ENCODE measurements at places on chromosomes 11 and 22. TPM values are rescaled to one million over a fixed set of nuclear protein-coding genes. Genes with fewer than 3 reads are reported as not detected.

DNA sequence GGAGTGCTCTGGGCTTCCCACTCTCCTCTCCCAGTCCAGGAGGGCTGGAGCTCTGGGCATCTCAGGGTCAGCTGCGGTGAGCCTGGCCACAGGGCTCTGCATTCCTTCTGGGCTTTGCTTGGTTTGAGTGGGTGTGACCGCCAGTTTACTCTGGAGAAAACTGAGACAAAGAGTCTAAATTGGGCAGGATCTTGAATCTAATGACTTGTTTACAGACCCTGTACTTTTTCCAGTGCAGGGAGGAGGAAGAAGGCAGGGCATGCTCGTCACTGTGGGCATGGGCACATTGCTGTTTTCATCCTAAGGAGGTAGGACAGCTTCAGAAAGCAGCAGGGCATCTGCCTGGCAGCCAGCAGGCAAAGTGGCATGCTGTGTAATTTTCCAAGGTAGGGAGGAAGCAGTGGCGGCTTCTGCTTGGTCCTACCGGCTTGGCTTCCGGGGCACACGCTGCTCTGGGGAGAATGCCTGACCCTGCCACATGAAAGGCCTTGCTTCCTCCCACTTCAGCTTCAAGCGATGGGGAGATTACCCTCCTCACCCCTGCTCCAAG lies 22.9 kb downstream of the FLI1 start:
- no peak for DNase-seq

Gene TXN2
- 92.8 TPM for total RNA-seq

DNA sequence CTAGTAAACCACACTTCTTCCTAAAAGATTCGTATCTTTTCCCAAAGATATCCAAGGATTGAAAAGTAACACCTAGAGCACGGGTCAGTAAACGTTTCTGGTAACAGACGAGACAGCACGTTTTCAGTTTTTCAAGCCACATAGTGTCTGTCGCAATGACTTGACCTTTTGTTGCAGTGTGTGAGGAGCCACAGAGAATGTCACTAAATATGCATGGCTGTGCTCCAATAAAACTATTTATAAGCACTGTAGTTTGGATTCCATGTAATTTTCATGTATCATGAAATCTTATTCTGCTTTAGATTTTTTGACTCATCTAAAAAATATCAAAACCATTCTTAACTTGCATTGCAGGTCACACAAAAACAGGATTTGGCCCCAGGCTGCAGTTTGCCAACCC lies 18.3 kb upstream of the MICAL3 start:
- DNase-seq: no peak

DNA sequence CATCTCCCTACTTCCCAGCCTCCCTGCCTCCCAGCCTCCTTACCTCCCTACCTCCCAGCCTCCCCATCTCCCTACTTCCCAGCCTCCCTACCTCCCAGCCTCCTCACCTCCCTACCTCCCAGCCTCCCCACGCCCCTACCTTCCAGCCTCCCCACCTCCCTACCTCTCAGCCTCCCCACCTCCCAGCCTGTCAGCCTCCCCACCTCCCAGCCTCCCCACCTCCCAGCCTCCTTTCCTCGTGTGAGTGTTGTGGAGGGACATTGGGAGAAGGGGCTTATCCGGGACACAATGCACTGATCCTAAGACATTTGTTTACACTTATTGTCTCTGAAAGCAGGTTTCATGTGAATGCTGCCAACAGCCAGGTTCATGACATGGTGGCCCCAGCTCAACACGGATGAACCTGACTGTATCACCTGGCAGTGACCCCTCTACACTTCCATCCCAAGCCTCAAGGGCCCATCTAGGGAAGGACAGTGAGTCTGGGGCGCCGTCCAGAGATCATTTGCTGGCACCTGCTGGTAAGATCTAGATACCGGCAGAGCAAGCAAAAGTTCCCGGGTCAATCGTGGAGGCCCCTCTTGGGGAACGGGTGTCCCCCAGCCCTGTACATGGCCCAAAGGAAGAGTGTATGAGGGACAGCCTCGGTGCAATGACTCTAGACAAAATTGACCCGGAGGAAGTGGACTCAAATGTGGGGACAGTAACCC lies 34.5 kb upstream of the TH start:
- DNase-seq: peak; percentile 63

DNA sequence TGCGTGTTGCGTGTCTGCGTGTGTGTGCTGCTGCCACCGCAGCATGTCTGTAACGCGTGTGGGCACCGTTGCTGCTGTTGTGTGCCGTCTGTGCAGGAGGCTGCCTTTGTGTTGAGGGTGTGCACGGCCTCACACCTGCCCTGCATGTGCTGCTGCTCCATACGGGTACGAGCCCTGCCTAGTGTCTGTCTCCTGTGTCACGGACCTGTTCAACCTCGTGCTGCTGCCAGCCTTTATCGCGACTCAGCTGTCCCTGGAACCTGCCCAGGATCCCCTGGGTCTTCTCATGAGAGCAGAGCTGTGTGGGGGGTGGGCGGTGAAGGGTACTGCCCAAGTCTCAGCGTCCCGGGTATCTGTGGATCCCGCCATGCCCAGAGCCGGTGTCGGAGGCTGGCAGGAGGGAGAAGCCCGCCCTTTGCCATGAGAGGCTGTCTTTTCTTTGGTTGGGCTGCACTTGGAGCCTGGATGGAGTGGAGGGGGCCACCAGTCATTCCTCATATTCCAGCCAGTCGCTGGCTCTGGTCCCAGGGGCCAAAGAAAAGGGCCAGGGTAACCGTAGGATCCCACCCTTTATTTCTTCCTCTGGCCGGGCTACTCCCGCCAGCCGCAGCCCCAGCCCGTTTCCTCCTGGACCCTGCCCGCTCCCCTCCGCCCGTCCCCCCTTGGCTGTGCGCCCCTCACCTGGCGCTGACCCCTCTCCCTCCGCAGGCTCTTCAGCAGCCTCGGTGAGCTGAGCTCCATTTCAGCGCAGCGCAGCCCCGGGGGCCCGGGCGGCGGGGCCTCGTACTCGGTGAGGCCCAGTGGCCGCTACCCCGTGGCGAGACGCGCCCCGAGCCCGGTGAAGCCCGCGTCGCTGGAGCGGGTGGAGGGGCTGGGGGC lies 7.8 kb upstream of the ACR start:
- peak; percentile 69 for DNase-seq

DNA sequence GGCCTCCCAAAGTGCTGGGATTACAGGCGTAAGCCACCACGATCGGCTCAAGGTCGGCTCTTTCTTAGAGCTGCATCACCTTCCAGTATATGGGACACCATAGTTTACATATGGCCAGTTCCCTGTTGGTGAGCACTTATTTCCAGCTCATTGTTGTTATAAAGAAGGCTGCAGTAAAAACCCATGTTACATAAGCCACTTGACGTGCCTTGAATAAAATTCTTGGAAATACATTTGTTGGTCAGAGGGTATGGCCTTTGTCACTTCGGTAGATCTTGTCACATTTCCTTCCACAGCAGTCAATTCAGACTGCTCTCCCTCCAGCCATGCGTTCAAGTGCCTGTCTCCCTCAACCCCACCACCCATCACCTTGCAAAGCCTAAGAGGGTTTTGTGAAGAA lies 92.9 kb downstream of the PRR5L start:
- DNase-seq: no peak

DNA sequence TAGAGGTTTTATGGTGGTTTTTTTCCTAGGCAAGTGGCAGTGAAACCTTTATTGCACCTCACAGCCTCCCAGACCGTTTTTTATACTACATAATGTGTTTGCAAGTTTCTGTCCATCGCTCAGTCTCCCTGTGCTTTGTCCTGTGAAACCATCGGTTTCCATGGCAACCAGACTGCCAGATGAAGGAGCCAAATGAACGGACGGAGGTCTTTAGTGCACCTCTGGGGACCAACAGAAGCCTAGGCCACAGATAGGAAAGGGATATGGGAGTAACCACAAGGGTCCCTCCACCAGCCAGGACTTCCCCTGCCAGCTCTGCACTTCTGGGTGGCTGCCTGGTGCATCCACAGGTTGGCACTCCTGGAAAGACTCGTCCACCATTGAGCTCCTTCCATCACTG lies 165.0 kb downstream of the CHST1 start:
- DNase-seq: no peak

All from cardiac septum (tissue), 1 donor.